ENCODE measurements at places on chromosomes 6 and 20.

GRCh38 chr6:15265787-15266186 is 19.9 kb downstream of the JARID2 start:
- DNase-seq = no peak

DNA sequence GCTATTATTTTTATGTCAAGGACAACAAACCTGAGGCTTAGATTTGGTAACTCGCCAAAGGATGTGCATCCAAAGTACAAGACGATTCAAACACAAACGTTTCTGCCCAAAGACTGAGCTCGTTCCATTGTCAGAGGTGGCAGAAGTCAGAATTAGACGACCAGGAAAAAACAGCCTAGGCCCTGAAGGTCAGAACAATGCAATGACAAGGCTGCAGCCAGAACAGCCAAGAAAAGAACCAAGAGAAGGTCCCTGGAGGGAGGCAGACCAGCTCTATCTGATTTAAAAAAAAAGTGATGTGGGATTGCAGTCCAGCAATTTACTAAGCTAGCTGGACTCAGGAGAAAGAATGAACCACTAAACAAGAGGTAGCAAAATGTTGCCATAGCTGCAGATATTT is 54.2 kb downstream of the NCOA7 start:
- peak; percentile 28 for DNase-seq

DNA sequence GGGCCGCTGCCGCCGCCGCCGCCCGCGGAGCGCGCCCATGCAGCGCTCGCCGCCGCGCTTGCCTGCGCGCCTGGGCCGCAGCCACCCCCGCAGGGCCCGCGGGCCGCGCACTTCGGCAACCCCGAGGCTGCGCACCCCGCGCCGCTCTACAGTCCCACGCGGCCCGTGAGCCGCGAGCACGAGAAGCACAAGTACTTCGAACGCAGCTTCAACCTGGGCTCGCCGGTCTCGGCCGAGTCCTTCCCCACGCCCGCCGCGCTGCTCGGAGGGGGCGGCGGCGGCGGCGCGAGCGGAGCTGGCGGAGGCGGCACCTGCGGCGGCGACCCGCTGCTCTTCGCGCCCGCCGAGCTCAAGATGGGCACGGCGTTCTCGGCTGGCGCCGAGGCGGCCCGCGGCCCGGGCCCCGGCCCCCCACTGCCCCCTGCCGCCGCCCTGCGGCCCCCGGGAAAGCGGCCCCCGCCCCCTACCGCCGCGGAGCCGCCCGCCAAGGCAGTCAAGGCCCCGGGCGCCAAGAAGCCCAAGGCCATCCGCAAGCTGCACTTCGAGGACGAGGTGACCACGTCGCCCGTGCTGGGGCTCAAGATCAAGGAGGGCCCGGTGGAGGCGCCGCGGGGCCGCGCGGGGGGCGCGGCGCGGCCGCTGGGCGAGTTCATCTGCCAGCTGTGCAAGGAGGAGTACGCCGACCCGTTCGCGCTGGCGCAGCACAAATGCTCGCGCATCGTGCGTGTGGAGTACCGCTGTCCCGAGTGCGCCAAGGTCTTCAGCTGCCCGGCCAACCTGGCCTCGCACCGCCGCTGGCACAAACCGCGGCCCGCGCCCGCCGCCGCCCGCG is 730 bp downstream of the INSM1 start:
- DNase-seq = peak; percentile 37

DNA sequence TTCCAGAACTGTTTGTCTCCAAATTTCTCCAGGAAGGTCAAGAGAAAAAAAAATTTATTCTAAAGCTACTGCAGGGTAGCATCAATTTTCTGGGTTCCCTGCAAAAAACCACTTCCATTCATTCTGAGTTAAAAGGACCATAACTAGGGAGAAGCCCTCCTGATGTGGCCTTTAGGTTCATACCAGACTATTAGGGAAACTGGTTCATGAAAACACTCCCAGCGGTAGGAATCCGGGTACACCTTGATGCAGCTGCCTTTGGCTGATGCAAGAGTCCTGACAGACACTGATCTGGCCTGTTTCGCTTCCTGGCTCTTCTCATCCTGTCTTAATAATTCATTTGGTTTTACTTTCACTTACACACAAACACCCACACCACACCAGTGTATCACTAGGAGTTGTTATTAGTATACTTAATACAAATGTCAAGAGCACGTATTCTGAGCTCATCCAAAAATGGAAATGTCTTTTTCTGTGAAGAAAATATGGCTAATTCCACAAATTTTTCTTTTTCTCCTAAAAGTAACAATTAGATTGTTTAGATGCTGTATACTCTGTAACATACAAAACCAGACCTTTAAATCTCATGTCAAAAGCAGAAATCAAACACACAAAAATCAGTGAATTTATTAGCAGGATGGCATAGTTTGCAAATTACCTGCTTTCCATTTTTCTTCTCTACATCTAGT is 38.4 kb upstream of the ARHGAP18 start:
- peak; percentile 17 for DNase-seq

GRCh38 chr6:31897612-31898382 is at the start of gene EHMT2:
TSS of gene EHMT2 (minus strand) at chr6:31897698. CDS start at chr6:31897677, 21 bp downstream.
- peak; percentile 85 for DNase-seq

GRCh38 chr6:11163932-11164331 is 52.4 kb upstream of the ERVFRD-1 start:
- DNase-seq = no peak

- DNase-seq = no peak
Observed at GRCh38 chr20:24662752-24663365, 193.4 kb downstream of the SYNDIG1 start.

GRCh38 chr6:159106627-159107241 is 61.9 kb upstream of the TAGAP start:
- DNase-seq = peak; percentile 32

- DNase-seq = no peak
Observed at GRCh38 chr6:126811321-126811720, 307.1 kb upstream of the RSPO3 start.

DNA sequence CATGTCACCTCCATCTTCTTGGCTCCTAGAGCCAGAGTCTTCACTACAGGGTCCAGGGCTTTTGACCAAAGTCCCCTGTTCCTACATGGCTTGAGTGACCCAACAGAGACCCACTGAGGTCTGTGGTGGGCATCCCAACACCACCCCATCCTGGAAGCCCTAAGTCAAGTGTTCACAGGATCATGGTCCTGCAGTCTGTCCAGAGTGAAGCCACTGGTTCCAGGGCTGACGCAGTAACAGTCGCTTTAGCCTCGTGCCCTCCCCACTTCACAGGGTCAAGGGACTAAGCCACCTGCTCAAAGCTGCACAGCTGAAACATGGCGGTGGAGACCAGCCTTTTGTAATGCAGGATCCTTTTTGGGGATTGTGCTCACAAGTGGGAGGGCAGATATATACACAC is 133.9 kb downstream of the JPH2 start:
- DNase-seq = no peak

GRCh38 chr6:161418463-161418945 is 144.6 kb upstream of the AGPAT4 start:
- peak; percentile 54 for DNase-seq

DNA sequence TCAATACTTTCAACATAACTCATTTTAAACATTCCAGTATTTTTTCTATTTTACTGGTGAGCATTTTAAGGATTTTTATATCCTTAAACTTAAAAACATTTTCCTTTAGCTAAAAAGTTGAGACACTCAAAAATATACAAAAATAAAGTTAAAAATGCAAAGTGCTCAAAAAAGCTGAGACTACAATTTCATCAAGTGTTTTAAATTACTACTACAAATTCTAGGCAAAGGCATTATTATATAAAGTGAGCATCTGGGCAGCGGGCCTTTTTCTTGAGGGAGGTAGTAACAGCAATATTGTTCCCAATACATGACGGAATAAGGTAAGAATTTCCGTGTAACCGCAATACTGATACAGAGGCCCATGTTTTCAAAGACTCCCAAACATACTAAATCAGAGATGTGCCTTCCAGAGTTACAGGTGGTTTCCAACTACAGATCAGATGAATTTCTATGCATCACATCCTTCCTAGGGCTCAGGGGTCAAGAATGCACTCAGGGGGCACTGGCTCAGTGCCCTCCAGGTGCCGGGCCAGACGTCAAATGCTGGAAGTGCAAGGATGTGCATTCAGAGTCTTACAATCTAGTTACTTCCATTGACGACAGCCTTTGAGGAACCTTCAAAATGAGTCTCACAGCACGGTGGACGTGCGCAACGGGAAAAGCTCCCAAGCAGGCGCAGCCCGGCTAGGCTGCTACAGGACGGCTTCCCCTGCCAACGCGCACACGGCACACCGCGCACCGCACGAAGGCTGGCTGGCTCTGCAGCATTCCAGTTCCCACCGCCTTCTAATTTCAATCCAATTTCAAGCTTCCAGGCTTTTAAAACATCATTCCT is 1.7 kb downstream of the PHF10 start:
- peak; percentile 43 for DNase-seq

GRCh38 chr6:150890346-150890745 is 24.8 kb downstream of the MTHFD1L start:
- no peak for DNase-seq

- no peak for DNase-seq
Observed at GRCh38 chr6:133532908-133533307, 291.8 kb downstream of the EYA4 start.

GRCh38 chr20:54860716-54861115 is 385.3 kb downstream of the DOK5 start:
- DNase-seq = no peak

DNA sequence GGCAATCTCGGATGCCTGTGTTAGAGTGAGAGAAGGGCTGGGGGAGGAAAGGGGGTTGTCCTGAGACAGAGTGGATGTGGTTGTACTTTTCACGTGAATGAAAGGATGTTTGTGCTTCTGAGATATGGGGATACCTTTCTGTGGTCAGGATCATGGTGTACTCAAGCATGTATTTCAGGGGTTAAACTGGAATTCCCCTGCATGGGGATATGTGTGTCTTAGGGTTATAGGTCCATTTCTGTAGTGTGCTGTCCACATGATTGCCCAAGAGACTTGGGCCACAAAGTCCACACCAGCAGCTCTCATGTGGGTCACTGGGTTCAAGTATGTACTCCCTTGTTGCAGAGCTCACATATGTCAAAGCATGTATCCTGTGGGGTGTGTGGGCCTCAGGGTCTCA is 10.5 kb downstream of the SYNGAP1 start:
- no peak for DNase-seq

DNA sequence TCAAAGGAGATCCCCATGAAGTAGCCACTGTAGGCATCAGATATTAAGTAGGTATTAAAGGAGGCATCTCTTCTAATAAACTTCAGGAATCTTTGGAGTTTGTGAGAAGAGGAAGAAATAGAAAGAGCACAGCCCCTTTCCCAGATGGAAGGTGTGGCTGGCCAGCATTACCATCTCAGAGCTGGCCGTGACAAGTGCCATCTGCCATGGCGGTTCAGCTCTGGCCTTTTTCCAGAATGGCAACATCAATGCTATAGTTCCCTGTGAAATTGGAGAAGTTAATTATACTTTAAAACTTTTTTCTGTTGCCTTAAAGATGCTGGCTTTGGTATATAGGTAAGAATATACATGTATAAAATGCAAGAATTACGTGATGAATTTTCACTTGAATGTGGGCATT is 51.9 kb upstream of the MCUR1 start:
- DNase-seq = no peak

DNA sequence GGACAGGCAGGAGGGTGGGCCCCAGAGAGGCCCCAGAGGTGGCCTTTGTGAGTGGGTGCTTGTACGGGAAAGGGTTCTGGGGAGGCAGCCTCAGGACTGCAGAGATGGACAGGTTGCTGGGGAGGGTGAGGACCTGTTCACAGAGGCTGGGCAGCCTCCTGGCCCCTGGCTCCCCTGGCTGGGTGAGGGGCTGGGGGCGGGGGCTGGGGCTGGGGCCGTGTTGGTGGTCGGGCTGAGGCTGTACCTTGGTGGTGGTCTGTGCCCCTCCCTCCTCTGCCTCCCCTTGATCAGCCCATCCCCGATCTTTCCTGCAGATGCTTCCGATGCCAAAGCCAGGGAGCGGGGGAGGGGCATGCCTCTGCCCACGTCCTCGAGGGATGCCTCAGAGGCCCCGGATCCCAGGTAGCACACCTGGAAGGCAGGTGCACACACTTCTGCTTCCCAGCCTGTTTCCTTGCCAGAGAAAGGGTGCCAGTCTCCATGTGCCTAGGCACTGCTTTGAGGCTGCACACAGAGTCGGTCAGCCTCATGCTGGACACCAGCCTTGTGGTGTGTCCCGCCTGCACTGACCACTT is 4.8 kb downstream of the TCEA2 start:
- no peak for DNase-seq

GRCh38 chr6:45637611-45638257 is 260.0 kb upstream of the SUPT3H start:
- DNase-seq = no peak

GRCh38 chr6:13212538-13212937 is 115.8 kb downstream of the TBC1D7 start:
- no peak for DNase-seq

DNA sequence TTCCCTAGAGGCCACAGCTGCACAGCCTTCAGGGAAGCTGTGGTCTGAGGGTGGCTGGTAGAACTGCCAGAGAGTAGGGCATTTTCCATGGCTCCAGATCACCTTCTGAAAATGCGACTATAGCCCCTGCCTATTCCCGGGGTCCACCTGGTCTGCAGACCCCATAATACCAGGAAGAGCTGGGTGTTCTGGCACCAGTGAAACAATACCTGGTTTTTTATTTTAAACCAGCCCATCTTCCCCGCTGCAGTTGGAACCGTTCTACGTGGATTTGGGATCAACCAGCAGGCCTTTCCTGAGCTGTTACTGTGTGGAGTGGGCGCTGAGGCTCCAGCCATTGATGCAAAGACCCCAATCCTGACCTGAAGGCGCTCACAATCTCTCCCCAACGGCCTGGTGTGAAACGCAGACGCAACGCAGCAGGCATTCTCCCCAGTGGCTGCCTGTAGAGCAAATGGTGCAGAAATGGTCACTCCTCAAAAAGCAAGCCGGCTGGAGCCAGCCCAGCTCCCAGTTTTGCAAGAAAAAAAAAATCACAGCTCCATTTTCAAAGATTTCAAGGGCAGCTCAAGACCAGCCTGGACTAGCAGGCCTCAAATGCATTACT is 11.3 kb downstream of the NPEPL1 start:
- no peak for DNase-seq

- DNase-seq = no peak
Observed at GRCh38 chr6:42120895-42121865, 21.2 kb downstream of the C6orf132 start.

GRCh38 chr20:50540620-50541605 is 30.7 kb downstream of the PTPN1 start:
- no peak for DNase-seq

DNA sequence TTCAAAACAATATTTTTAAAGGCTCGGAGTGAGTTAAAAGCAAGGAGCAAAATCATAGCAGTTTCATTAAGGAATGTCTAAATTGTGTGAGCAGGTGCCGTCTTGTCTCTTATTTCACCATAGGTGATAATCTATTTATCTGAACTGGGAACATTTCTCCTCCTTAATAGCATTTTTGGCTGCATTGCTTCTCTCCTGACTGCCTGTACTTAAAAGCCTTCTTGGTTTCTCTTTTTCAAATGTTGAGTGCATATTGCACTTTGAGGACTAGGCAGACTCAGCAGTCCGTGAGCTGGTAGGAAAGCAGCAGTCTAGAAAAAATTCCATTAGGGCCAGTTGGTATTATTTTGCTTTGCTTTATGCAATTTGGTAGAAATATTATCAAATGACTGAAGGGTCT is 645.9 kb downstream of the GRIK2 start:
- DNase-seq = no peak

- DNase-seq = no peak
Observed at GRCh38 chr6:52588710-52589091, 11.8 kb upstream of the TRAM2 start.

- DNase-seq = peak; percentile 71
Observed at GRCh38 chr6:132400883-132401617, at the start of gene MOXD1. TSS of gene MOXD1 (minus strand) at chr6:132401475. CDS start at chr6:132401426, 49 bp downstream.

All from NCI-H1417 (cell line).